ENCODE measurements at places on chromosomes 6 and 20. TPM values are rescaled to one million over a fixed set of nuclear protein-coding genes. Genes with fewer than 3 reads are reported as not detected.

The SIRPG gene
- not detected for total RNA-seq

The PTPRK gene
- total RNA-seq: 71.7 TPM

- peak; percentile 67 for DNase-seq
Observed at GRCh38 chr6:128474481-128474880, 45.9 kb downstream of the PTPRK start.

DNA sequence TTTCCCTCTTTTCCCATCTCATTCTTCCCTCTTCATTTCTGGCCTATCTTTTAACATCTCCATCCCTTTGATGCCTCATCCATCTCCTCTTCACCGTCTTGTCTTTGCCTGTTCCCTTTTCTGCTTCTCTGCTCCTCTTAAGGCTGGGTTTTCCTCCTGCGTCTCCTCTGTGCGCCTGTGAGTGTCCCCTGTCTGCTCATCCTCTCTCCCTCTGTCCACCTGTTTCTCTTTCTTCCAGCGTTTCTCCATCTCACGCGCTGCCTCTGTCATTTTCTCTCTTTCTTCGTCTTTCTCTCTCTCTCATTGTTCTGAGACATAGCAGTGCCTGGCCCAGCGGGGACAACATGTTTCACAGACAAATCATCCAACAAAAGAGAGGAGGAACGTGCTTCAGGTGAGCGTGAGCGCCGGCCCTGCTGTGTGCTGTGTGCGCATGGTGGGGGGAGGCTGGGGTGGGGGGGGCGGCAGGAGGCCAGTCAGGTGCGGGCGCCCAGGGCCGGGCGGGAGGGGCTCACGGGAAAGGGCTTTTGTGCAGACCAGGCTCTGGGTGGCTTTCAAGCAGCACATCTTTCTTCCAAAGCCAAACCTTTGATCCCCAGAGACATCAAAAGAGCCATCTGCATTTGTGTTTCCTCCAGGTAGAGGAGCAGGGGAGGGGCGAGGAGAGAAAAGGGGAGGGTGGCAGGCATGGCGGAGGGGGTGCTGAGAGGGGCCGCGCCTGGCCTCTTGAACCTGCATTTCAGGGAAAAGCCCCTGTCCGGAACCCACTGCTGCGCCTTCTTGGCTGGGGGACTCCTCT, 121.3 kb downstream of the VEGFA start:
- DNase-seq: no peak

DNA sequence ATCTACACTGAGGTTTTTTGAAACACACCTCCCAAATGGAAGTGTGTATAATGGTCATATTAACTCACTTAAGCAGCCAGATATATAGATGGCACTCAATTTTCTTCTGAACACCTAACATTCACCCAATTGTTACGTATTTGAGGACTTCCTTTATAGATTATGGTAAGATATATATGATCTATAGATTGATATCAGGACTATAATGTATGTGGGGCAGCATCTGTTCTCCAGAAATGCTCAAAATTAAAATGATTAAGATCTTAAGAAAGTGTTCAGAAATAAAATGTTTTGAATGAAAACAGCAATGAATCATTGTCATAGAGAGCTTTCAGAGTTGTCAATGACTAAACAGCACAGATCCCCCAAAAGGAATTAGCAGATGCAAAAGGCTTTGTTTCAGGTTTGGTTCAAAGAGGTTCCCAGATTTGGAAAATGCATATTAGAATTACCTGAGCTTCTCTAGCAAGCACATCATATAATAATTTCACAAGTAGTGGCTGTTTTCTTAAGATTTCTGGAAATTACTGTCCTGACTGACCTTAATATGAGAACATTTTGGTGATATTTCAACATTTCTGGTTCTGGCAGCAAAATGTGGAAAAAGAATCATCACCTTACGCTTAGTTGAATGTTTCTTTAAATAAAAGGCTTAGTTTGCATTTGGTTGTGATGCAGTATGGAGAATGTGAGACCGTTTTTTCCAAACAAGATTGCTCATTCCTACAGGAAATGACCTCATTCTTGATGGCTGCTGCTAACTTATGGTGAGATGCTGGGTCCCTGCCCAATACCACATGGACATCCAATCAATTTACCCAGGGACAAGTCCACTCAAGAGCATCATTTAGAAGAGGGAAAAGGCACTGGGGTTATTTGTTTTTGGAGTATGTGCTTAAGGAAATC, 31.5 kb downstream of the TRAF3IP2 start:
- peak; percentile 94 for DNase-seq

DNA sequence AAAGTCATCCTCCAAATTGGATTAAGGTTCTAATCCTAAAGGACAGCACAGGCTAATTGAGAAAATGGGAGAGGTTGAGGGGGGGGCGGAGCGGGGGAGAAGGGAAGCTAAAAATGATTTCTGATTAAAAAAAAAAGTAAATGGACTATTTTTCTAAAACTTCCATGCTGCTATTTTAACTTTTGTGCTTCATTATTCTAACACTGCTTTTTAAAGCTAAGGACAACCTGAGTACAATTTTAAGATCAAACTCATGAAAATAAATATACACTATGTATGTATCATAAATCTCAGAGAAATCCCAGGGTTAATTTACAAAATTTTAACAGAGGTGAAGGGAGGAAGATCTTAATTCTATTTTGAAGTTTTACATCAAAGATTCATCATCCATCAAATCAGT, 4.4 kb downstream of the MAN1A1 start:
- no peak for DNase-seq

DNA sequence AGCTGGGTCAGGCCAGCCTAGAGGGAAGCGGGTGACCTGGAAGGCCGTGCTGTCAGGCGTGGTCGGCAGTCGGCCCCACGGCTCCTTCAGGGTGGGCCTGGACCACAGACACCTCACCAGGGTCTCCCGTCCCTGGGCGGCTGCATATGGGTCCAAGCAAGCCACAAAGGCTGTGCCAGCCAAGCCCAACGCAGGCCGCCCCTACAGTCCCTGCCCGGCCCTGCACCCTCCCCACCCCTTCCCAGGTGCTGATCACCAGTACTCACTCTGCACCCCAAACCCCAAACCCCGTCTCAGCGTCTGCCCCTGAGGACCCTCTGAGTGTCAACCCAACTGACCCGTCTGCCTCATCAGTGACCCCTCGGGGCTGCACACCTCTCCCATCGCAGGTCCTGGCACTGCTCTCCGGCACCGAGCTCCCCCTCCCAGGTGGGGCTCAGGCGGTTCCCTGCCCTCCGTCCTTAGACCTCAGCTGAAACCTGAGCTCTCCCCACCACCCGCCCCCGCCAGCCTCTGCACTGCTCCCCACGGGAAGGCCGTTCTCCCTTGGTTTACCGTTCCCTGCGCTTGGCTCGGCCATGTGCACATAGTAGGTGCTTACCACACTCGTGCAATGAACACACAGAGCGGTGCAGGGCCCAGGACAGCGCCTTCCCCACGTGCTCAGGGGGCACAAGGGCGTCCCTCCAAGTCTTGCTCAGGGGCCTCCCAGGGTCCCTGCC, 1.5 kb upstream of the PPDPF start:
- DNase-seq: no peak

The JPH2 gene
- total RNA-seq: 16.4 TPM

The CST7 gene
- total RNA-seq: 4.2 TPM

DNA sequence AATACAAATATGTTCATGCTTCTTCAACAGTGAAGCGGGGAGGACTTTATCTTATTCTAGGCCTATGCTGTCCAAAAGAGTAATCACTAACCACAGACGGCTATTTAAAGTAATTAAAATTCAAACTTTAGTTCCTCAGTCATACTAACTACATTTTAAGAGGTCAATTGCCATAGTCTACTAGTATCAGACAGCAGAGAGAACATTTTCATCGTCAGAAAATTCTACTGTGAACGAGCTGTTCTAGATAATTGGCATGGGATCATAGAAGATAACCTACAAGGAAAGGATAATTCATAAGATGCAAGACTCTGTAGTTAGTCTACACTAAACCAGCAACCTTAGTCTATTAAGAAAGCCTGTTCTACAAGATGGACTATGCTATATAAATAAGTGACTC, 44.4 kb downstream of the PRKN start:
- DNase-seq: no peak

DNA sequence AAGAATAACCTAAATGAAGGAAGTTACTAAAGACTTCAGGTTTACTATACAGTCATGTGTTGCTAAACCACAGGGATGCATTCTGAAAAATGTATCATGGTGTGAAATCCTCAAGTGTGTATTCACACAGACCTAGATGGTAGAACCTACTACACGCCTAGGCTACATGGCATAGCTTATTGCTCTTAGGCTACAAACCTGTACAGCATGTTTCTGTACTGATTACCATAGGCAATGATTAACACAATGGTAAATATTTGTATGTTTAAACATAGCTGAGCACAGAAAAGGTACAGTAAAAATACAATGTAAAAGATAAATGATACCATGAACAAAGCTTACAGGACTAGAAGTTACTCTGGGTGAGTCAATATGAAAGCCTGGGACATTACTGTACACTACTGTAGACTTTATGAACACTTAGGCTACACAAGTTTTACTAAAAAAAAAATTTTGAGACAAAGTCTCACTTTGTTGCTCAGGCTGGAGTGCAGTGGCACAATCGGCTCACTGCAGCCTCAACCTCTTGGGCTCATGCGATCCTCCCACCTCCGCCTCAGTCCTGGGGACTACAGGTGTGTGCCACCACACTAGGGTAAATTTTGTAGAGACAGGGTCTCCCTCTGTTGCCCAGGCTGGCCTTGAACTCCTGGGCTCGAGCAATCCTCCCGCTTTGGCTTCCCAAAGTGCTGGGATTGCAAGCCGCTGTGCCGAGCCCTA, 36.0 kb downstream of the ADNP start:
- DNase-seq: no peak

The SMLR1 gene
- not detected for total RNA-seq

- peak; percentile 27 for DNase-seq
Observed at GRCh38 chr20:56932575-56933330, 303.6 kb downstream of the TFAP2C start.

DNA sequence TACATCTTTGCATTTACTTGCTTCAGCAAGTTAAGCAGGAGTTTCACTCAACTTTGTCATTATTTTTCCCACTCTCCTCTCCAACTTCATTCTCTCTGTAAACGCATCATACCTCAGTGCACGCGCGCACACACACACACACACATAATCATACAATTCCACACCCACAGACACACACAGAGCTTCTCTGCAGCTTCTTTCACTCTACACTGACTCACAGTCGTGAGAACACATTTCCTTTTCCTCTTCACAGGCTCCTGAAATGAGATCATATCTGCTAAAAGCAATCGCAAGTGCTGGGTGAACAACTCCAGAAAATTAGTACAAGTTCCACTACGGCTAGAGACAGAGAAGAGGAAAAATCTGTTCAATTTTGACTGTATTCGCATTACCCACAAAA, 215.4 kb downstream of the PTPRT start:
- DNase-seq: no peak

- no peak for DNase-seq
Observed at GRCh38 chr20:11072982-11073381, 399.2 kb upstream of the JAG1 start.

DNA sequence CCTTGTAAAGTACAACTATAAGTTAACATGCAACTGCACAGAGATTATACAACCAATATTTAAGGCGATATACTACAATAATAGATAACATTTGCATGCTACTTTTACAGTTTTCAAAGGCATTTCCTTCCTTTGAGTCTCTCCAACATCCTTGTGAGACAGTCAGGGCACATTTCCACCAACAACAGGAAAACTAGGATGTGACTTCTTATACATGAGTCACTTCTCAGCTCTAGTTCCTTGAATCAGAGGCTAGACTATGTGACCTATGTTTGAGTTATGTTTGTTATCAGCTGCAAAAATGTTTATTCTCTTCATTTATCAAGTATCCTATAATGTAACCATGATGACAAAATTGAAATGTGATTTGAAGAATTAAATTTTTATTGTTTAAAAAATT, 51.7 kb upstream of the TFAP2D start:
- DNase-seq: peak; percentile 30

GRCh38 chr20:2663364-2663886, 591 bp downstream of the IDH3B start:
- DNase-seq: no peak

DNA sequence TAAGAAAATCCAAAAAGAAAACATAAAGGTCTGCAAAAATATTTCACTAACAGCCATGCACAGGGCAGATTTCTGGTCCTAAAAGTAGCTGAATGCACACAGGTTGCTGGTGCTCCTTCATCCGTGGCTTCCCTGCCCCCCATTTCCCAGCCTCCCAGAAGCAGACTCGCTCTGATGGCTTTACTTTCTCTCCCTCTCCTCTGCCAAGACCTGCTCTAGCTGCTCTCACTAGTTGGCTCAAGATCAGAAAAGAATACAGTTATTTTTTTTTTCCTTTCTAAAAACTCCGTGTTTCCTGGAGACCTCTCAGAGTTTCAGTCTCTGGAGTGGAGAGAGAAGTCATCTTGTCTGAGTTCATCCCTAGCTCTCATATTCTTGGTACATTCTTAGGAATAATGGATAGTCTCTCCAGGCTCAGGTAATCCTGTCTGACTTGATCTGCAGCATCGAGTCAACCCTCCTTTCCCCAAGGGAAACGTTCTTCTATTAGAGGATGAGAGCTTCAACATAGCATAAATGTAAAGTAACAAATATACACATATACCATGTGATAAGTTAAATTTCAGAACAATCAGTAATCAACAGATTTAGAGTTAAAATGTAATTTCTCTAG, 214.2 kb downstream of the TBC1D7 start:
- no peak for DNase-seq

The RAMACL gene
- 0.27 TPM for total RNA-seq

DNA sequence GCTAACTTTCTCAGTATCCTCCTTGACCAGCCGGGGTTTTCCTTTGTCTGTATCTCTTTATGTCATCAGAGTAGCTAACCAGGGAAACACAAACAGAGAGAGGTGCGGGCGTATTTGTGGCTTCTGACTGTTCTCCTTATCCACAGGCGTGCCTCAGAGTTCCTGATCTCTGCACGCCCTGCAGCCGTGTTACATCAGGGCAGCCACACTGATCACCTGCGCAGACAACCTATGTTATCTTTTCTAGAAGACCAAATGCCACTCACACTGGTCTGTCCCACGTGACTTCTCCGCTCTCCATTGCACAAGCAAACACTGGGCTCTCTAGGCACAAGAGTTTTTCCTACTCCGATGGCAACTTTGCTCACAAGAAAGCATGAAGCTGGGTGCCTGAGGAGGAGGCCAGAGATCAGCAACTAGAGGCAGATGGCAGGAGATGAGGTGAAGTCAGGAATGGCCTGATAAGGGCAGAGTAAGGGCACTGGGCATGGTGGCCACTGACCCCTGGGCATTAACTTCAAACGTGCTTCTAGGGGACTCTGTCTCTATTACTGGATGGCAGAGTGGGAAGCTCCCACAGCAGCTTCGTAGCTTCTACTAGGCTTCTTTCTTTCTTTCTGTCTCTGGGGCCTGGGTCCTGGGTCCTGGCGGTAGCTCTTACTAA, 4.5 kb downstream of the PDE10A start:
- DNase-seq: no peak
